ENCODE measurements at places on chromosomes 3 and 15. TPM values are rescaled to one million over a fixed set of nuclear protein-coding genes. Genes with fewer than 3 reads are reported as not detected.

Gene DNAJC13
- 57.1 TPM for total RNA-seq

Gene LYZL4
- total RNA-seq: not detected

Gene RARB
- 5.0 TPM for total RNA-seq

Gene C3orf49
- total RNA-seq: not detected

Gene TMEM266
- not detected for total RNA-seq

Gene CPNE4
- not detected for total RNA-seq

Gene TMEM40
- 2.4 TPM for total RNA-seq

Gene TIMP4
- total RNA-seq: 5.0 TPM

Gene IGF2BP2
- 96.7 TPM for total RNA-seq
